Activated B cell treated with CpG ODN at 0.5 μM for 24 hours (primary cell): ENCODE measurements at places on chromosomes 12 and 14.

- DNase-seq: no peak
Measured at GRCh38 chr14:70023871-70024270, 144.7 kb downstream of the SMOC1 start.

- DNase-seq: no peak
Measured at GRCh38 chr14:34536951-34537676, 2.4 kb downstream of the EAPP start.

DNA sequence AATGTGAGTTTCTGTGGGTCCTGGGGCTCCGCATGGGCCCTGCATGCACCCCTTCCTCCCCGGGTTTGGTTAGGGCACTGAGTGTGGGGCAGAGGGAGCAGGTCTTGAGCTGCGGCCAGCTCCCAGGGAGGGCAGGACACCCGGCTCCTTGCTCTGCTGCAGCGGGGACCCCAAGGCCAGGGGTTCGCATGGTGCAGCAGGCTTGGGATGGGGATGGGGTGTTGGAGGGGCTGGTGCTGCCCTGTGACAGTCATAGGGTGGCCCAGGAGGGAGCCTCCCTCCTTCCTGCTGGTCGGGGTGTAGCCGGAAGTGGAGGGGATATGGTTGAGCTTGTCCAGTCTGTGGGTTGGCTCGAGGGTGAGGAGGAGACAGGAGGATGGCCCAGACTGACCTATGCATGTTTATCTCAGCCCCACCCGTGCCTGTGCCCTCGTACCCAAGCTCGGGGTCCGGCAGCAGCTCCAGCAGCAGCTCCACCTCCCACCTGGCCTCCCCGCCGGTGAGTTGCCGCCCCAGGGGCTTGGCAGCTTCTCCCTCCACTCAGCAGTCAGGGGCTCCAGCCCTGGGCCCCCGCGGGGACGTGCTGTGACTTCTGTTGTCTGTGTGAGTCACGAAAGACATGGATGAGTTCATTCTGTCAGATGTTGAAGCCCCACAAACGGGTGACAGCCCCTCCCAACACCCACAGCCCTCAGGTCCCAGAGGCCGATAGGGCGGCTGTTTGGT, 16.0 kb downstream of the ULK1 start:
- DNase-seq: no peak

DNA sequence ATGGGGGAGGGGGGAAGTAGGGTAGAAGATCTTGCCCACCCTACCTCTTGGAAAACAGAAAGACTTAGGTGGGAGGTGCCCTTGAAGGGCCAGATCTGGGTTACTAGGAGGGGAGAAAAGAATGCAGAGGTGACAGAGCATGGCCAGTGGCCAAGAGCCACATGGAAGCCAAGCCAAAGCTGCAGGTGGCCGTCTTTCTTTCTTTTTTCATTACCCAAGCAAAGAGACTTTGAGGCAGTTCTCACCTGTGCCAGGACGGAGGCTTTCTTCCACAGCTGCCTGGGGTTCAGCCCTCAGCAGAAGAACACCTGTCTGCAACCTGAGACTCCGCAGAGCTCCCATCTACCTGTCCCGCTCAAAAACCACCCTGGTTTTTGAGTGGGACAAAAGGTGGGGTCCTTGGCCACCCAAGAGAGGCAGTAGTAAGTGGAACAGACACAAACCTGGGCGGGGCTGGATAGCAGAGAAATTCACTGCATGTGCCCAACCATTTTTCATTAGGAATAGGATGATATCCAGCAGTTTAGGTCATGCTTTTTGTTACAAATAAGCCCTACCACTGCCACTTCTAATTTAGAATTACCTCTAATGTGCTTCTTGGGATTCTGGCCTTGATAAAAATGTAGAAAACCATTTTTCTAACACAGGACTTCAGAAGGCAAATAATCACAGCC, 116.5 kb downstream of the DYRK2 start:
- DNase-seq: no peak

DNA sequence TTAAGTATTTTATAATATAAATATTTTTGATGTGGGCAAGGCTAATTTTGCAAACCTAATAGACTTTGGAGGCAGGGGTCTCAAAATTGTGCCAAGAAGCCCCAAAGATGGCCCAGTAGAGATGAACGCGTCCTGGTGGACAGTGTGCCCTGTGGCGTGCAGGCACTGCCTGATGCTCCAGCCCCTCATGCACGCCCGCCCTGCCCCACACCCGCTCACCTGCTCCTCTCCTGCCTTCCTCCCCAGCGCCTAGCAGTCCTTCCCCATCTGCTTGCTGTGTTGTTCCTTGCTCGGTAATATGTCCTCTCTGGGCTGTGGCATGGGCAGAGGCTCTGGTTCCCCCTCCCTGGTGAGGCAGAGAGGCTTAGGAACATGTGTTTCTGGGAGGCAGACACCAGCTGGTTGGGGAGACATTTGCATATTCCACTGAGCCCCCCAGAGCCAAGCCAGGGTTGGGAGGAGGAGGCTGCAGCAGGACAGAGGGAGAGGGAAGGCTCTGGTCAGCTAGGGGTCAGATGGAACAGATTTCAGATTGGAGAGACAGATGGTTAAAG, 46.8 kb upstream of the GPATCH2L start:
- no peak for DNase-seq

DNA sequence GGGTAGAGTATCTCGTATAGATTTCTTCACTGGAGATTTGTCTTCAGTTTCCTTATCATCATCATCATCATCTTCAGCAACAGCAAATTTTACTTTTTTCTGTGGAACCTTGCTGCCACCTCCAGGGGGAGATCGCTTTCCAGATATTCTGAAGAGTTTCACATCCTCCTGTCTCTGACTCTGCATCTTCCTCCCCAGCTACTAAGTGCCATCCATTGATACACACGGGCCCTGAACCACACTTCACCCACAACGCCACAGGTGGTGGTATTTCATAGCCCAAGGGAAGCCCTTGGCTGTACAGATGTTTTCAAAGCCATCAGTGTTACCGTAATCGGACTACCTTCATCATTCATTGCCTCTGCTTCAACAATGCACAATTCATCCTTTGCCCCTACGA, 82.2 kb downstream of the PPP2R5C start:
- DNase-seq: peak; percentile 48

DNA sequence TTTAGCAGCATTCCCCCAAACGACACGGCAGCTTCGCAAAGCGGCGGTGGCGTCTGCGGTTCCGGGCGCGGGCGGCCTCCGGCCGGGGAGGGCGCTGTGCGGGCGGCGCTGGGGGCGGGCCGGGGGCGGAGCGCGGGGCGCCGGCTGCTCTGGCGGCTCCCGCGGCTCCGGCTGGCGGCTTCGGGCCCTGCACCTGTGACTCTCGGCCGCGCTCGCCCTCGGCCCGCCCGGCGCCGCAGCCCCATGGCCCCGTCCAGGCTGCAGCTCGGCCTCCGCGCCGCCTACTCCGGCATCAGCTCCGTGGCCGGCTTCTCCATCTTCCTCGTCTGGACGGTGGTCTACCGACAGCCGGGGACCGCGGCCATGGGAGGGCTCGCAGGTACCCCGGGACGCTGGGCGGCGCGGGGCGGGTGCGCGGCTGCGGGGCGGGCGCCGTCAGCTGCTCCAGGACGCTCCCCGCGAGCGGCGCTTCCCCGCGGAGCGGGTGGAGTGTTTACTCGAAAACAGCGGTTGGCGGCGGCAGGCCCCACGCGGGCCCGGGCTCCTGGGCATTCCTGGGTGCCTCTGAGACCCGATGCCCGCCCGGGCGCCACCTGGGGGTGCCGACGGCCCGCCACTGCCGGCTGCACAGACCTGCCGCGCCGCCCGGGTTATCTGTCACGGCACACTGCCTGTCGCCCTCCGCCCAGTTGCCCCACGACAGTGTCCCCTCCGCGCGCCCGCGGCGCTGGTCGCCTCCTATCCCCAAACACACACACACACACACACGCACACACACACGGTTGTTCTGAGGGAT, at the start of gene SLC48A1:
SLC48A1 (plus strand) TSS at position 177 of the 796 bp plus-strand sequence; CDS start at position 244, 67 bp downstream.
- peak; percentile 82 for DNase-seq

GRCh38 chr12:123268850-123269249, 2.8 kb downstream of the CDK2AP1 start:
- DNase-seq: no peak

GRCh38 chr12:112517730-112518364, 99.1 kb downstream of the PTPN11 start:
- DNase-seq: no peak

DNA sequence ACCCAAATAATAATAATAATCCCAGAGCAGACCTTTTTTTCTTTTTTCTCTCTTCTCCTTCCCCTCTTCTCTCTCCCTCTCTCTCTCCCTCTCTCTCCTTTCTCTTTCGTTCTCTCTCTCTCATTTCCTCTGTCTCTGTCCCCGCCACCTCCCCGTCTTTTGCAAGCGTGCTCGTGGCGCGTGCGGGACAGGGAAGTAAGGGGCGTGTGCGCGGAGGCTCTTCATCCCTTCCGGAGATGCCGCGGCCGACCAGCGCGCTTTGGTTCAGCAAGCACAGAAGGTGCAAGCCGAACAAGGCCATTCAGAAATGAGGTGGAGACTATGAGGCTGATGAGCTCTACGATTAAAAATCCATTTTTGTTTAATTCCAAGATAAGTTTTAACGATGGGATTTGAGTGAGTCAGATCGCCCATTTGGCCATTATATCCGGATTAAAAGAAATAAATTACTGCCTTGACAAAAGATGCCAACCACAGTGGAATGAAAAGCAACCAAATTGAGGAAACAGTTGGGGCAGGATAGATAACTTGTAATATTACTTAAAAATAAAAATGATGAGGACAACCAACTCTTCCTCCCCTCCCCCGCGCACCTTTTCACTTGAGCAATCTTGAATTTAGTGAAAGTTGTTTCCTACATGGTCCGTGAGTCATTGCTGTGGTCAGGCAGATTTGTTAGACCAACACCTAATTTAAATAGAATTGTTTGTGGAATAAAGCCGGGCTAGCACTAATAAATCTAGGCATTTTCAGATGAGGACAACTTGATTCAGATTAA, 1.2 kb upstream of the AMIGO2 start:
- peak; percentile 36 for DNase-seq

DNA sequence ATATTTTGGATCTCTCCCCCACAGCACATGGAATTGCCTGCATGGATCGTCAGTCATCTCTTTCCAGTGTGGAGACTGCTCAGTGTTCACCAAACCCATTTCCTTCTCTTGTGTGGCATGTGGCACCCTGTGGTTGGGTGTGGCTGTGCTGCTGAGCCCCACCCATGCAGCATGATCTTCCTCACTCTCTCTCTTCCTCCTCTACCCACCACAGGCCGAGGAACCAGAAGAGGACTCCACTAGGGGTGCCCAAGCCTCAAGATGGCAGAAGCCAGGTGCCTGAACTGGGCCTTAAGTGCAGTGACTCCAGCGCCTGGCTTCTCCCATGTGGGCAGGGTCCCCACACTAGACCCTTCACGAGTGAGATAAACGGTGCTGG, 66.8 kb upstream of the GPR68 start:
- DNase-seq: no peak

GRCh38 chr14:70073924-70074566, 114.7 kb downstream of the SLC8A3 start:
- no peak for DNase-seq

DNA sequence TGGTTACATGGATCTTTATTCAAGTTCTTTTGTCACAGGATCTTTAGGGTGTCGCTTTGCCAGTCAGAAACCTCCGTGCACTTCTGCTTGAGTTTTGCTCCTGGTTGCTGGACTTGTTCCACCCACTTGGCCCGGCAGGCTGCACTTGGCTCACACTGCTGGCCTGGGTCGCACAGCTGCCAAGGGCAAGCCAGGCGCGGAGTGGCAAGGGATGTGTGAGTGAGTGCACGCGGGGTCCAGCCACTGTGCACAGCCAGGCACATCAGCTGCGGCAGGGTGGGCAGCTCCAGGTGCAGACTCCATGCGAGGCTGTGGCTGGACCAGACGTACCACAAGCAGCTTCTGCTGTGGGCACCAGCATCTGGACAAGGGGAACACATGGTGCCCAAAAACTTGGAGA, 76.6 kb downstream of the DERA start:
- no peak for DNase-seq

- DNase-seq: no peak
Measured at GRCh38 chr12:100959481-100959880, 164.9 kb downstream of the ANO4 start.

DNA sequence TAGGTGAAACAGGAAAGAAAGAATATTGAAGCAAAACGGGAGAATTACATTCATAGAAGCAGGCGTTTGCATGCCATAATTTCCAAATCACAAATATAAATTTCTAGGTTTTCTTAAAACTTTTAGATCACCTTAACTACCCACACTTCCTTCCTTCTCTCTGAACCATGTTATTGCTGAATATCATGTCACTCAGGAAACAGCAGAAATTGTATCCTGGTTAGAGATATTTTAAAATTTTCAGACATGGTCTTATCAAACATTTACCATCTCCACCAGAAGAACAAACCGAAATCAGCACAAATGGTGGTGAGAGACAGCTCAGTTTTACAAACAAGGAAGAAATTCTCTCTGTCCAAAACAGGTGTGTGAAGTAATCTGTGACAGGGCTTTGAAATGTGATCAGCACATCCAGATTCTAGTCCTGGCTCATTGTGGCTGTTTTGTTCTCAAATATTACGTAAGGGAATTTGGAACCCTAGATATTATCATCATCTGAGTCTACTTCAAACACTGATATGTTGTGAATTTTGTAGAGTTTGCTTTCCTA, 16.3 kb downstream of the TESPA1 start:
- DNase-seq: no peak

DNA sequence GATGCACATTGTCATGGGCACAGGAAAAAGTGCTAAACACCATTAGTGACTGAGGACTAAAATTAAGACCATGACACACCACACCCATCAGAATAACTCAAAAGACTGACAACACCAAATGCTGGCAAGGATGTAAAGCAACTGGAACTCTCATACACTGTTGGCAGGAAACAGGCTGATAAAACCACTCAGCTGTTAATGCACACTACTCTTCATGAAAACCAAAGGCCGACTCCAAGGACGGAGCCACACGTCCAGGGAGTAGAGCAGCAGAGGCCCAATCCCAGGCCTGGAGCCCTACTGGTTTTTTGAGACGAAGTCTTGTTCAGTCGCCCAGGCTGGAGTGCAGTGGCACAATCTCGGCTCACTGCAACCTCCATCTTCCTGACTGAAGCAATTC, 6.4 kb downstream of the RAD52 start:
- DNase-seq: no peak

DNA sequence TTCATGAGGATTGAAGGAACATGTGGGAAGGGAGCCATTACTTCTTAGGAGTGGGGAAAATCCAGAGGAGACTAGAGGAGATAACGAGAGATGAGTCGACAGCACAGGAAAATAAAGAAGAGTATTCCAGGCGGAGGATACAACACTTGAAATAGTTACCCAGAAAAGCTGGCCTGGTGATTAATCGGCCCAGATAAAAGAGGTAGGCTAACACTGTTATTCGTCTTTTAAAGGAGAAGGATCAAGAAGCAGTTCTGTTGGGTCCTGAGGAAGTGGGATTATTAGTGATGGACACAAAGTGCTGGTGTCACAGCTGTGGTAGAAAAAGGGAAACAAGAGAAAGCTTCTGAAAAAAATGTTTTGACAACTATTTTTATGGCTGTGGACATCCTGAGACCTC, 425.3 kb downstream of the ZFP36L1 start:
- DNase-seq: no peak

DNA sequence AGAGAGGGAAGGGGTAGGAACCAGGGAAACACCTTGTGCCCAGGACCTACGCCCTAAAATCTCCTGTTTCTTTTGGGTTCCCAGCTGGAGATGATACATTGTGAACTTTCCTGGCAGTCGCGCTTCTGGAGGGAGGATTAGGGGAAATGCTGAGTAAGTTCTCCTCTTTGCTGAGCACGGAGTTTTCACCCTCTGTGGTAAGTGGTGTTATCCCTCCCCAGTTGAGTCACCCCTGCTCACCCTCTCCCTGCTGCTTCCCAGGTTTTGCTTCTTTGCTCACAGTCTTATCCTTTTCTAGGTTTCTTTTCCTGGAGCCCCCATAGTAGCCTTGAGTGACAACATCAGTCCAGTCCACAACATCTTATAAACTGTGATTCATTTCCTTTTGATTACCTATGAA, 789.1 kb downstream of the TMEM121 start:
- DNase-seq: no peak

- DNase-seq: no peak
Measured at GRCh38 chr12:89363582-89363981, 11.3 kb upstream of the DUSP6 start.
